ENCODE measurements at places on chromosomes 11 and 22.

DNA sequence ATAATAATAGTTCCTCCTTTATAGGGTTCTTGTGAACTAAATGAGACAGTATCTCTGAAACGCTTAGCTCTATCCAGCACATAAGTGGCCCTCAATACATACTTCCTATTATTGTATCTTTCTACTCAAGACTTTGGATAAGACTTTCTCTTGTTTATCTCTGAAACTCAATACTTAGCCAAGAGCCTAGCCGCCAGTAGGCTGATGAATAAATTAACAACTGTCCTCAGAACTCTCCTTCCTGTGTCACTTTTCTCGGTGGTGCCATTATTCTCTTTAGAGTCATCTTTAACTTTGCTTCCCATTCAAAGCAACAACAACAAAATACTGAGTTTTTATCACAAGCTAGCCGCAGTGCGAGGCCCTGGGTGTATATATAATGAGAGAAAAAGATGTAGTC is 86.9 kb downstream of the FAM83F start:
- no peak for DNase-seq

DNA sequence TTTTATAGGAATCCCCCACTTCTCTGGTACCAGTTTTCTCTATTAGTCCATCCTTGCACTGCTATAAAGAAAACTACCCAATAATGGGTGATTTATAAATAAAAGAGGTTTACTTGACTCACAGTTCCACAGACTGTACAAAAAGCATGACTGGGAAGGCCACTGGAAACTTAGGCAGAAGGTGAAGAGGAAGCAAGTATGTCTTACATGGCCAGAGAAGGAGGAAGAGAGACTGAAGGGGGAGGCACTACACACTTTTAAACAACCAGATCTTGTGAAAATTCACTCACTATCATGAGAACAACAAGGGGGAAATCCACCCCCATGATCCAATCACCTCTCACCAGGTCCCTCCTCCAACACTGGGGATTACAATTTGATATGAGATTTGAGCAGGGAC is 68.9 kb upstream of the GNAZ start:
- DNase-seq = no peak

DNA sequence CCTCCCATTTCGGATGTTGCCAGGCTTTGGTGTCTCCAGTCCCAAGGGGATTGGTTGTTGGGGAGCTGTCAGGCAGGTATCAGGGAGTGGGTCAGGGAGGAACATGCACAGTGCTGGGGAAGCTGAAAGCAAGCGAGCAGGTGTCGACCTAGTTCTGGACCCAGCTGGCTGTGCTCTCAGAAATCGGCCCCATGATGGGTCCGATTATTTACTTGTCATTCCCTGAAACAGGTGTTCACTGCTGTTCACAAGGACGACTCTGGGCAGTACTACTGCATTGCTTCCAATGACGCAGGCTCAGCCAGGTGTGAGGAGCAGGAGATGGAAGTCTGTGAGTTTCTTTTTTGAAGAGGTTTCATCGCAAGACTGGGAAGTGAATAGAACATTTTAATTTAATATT is 76.8 kb downstream of the JAM3 start:
- DNase-seq = no peak

GRCh38 chr11:86408845-86409244 is 34.2 kb downstream of the CCDC81 start:
- DNase-seq = no peak

DNA sequence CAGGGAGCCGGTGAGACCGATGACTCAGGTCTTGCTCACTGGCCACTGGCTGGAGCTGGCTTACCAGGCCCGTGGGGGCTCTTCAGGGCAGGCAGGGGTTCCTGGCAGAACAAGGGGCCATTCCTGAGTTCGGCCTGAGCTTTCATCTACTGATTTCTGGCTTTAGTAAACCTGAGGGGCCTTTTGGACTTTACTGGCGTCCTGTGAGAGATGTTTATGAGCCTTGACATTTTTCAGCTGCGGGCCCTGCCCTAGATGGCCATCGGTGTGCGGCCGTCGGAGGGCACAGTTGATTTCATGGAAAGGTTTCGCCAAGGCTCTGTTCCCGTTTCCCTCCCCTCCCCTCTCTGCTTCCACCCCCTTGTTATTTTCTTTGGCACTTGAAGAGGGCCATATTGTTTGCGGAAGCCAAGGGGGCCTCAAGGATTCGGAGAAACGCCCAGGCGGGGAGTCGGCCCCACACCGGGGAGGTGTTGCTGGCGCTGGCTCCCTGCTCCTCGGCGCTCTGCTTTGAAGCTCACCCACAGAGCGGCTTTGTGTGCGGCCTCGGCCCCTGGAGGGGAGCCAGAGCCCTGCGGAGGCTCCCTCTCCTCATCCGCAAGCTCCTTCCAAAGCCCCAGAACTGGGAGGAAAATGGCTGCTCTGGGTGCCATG is 17.7 kb downstream of the ELF5 start:
- DNase-seq = no peak

All from CD4-positive, alpha-beta T cell treated with Interleukin-21 for 1 hour (primary cell).